Smooth muscle cell of bladder (primary cell): ENCODE measurements at places on chromosomes 12 and 14. TPM values are rescaled to one million over a fixed set of nuclear protein-coding genes. Genes with fewer than 3 reads are reported as not detected.

The PTCSC3 gene
- total RNA-seq = not detected in 2 replicates

The KRT79 gene
- not detected in 2 replicates for total RNA-seq

The CARMIL3 gene
- total RNA-seq = under 0.01 TPM in 2 replicates

The JAG2 gene
- total RNA-seq = 0.57 and 1.2 TPM in 2 replicates

The TBX5 gene
- 1.3 and 1.6 TPM in 2 replicates for total RNA-seq

The EPYC gene
- total RNA-seq = 0.09 TPM in 1 of 2 replicates, not detected in the other

The NANOG gene
- not detected in 2 replicates for total RNA-seq

The TMEM121 gene
- total RNA-seq = 10.0 and 10.2 TPM in 2 replicates

The POTEM gene
- not detected in 2 replicates for total RNA-seq

The SDR9C7 gene
- total RNA-seq = under 0.01 TPM in 1 of 2 replicates, not detected in the other

The CACNA2D4 gene
- 0.43 and 0.55 TPM in 2 replicates for total RNA-seq

The HCAR1 gene
- under 0.01 and 0.09 TPM in 2 replicates for total RNA-seq

The TMEM253 gene
- not detected in 2 replicates for total RNA-seq

The RPL41 gene
- 4,326 and 4,609 TPM in 2 replicates for total RNA-seq

The GPR135 gene
- total RNA-seq = 2.1 and 3.2 TPM in 2 replicates

The DYNC1H1 gene
- total RNA-seq = 254 and 343 TPM in 2 replicates

The VRTN gene
- not detected in 2 replicates for total RNA-seq

The CIT gene
- total RNA-seq = 2.8 and 5.1 TPM in 2 replicates

The PPP1R12A gene
- total RNA-seq = 115 and 123 TPM in 2 replicates

The MUCL1 gene
- total RNA-seq = not detected in 2 replicates

The PRKD1 gene
- 12.4 and 18.4 TPM in 2 replicates for total RNA-seq

The OR4E2 gene
- total RNA-seq = not detected in 2 replicates

The SMAGP gene
- 2.0 and 2.6 TPM in 2 replicates for total RNA-seq

The NGB gene
- not detected in 2 replicates for total RNA-seq

The TMEM119 gene
- 44.5 and 62.7 TPM in 2 replicates for total RNA-seq

The RERGL gene
- not detected in 2 replicates for total RNA-seq

The ENDOU gene
- not detected in 2 replicates for total RNA-seq

The KRT8 gene
- total RNA-seq = 6.7 and 13.4 TPM in 2 replicates

The TGFB3 gene
- 12.2 and 19.8 TPM in 2 replicates for total RNA-seq

The KRT72 gene
- total RNA-seq = not detected in 2 replicates
